Activated T-helper 1 cell treated with anti-CD3 and anti-CD28 coated beads, Interleukin-12 subunit alpha, Interleukin-12 subunit beta, Interleukin-2, Interleukin-4 antibody, amounts not matched to agents 30 ng/mL and 10 ng/mL and 1 ng/mL, durations not matched to agents 14 hours and 24 hours and 36 hours (primary cell): ENCODE measurements at places on chromosomes 3 and 15. TPM values are rescaled to one million over a fixed set of nuclear protein-coding genes. Genes with fewer than 3 reads are reported as not detected.
A peak's percentile ranks its signal among the peaks of the same experiment; 100 is the strongest.

CNOT10 gene
- 55.5 and 71.3 TPM in 2 replicates for total RNA-seq

DNA sequence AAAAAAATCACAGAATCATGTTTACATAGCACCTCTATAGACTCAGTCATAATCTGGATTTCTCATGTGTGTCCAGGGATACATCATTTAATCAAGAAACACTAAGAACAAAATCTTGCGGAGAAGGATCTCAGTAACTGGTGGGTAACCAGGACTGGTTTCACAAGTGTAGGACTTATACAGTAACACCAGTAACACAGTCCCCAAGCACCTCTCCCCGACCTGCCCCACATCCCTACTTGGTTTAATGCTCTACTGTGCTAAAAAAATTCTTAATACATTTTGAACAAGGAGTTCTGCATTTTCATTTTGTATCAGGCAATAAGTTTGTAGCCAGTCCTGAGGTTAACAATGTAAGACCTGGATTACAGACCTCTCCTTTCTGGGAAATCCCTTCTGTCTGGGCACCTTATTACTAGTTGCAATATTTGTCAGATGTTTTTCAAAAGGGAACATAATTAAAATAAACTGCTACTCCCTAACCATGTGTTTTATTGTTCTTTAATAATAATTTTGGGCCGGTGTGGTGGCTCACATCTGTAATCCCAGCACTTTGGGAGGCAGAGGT lies 57.6 kb upstream of the BBX start:
- H3K36me3 ChIP-seq: no peaks in the 10 kb centered on the region
- no peak overlapping the region for H3K27ac ChIP-seq
- no peaks in the 10 kb centered on the region for H3K4me1 ChIP-seq
- H3K4me3 ChIP-seq: no peak overlapping the region
- peaks cover 3% of the 10 kb centered on the region for H3K27me3 ChIP-seq

GRCh38 chr3:79898907-79899306 lies 131.1 kb upstream of the ROBO1 start:
- no peaks in the 10 kb centered on the region for H3K4me1 ChIP-seq
- H3K27me3 ChIP-seq: no peaks in the 10 kb centered on the region
- no peak for DNase-seq
- no peak overlapping the region for H3K4me3 ChIP-seq
- no peaks in the 10 kb centered on the region for H3K36me3 ChIP-seq

- H3K27me3 ChIP-seq: no peaks in the 10 kb centered on the region
- no peak overlapping the region for H3K27ac ChIP-seq
- H3K4me3 ChIP-seq: no peak overlapping the region
These were observed 387.0 kb downstream of the ZBBX start for GRCh38 chr3:166993015-166993630.

GRCh38 chr3:184749168-184749744 lies 37.4 kb upstream of the MAGEF1 start:
- no peaks in the 10 kb centered on the region for H3K36me3 ChIP-seq
- no peak for DNase-seq
- H3K27ac ChIP-seq: no peak overlapping the region
- H3K4me1 ChIP-seq: peaks cover 8% of the 10 kb centered on the region
- peaks cover 6% of the 10 kb centered on the region for H3K27me3 ChIP-seq

GRCh38 chr3:102078854-102079808 lies 229.8 kb downstream of the NFKBIZ start:
- no peak for DNase-seq
- peaks cover 42% of the 10 kb centered on the region for H3K4me1 ChIP-seq
- H3K36me3 ChIP-seq: peaks cover 11% of the 10 kb centered on the region
- H3K4me3 ChIP-seq: peak overlapping the region; percentile 24
- peaks cover 10% of the 10 kb centered on the region for H3K27me3 ChIP-seq
- peak overlapping the region; percentile 58 for H3K27ac ChIP-seq

PLSCR2 gene
- not detected in 2 replicates for total RNA-seq

- H3K36me3 ChIP-seq: peaks cover 2% of the 10 kb centered on the region
- H3K4me1 ChIP-seq: peaks cover 12% of the 10 kb centered on the region
- no peaks in the 10 kb centered on the region for H3K27me3 ChIP-seq
- no peak for DNase-seq
These were observed 40.2 kb upstream of the ZBTB20 start for GRCh38 chr3:115187149-115187757.

DNA sequence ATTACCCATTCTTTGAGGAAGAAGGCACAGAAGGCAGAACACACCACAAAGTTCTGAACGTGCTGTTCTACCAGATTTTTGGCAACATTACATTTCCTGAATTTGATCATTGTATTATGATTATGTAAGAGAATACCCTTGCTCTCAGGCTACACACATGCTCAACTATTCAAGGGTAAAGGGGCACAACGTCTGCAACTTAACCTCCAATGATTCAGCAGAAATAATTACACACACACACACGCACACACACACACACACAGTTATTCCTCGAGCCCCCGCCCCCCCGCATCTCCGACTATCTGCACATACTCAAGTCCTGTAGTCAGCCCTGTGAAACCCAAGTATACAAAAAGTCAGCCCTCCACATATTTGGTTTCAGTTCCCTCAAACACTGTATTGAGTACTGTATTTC lies 26.8 kb downstream of the RPN1 start:
- H3K27me3 ChIP-seq: no peaks in the 10 kb centered on the region
- H3K36me3 ChIP-seq: peaks cover 60% of the 10 kb centered on the region
- no peak for DNase-seq
- no peak overlapping the region for H3K27ac ChIP-seq
- no peak overlapping the region for H3K4me3 ChIP-seq

SETMAR gene
- total RNA-seq: 17.8 and 18.7 TPM in 2 replicates

DNA sequence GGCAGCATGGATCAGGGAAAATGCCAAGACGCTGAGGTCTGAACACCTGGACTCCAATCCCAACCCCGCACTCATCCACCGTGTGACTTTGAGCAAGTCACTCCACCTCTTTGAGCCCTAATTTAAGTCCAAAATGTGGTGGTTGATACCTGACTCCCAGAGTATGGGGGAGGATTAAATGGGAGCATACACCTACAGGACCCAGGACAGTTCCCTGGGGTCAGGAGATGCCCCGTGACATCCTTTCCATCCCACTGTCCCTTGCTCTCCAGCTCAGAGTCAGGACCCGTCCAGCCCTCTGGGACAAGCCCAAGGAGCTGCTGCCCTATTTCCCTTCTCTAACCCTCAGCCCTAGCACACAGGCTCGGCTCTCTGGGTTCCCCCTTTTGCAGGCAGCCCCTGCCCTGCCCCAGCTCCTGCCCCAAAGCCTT lies 276.4 kb downstream of the XXYLT1 start:
- no peaks in the 10 kb centered on the region for H3K27me3 ChIP-seq
- no peak for DNase-seq
- no peak overlapping the region for H3K27ac ChIP-seq
- H3K36me3 ChIP-seq: no peaks in the 10 kb centered on the region
- no peak overlapping the region for H3K4me3 ChIP-seq

GRCh38 chr15:87450314-87450713 lies 806.2 kb downstream of the NTRK3 start:
- H3K36me3 ChIP-seq: no peaks in the 10 kb centered on the region
- no peaks in the 10 kb centered on the region for H3K27me3 ChIP-seq
- no peak overlapping the region for H3K4me3 ChIP-seq

DNA sequence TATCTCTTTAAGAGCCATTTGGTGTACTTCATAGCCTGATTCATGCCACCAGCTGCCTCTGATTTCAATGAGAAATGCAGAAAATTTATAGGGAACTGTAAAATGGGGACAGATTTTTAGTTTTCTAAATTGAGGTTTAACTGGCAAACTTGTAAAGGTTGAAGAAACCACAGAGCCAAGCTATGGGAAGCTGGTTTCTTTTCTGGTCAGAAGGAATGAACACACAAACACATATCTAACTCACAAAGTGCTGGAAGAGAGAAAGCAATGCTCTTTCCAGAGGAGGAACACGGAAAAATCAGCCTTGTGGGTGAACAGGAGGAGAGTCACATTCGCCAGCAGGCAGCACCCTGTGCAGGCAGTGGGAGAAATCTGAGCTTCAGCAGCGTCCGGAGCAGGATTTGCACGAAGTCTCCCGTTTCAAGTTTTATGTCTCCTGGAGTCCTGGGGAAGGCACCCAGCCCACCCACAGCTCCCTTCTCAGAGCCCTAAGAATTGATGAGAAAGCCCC lies 481 bp downstream of the MASP1 start:
- no peaks in the 10 kb centered on the region for H3K36me3 ChIP-seq
- no peak overlapping the region for H3K27ac ChIP-seq
- no peaks in the 10 kb centered on the region for H3K4me1 ChIP-seq
- DNase-seq: no peak

FBXW12 gene
- not detected in 2 replicates for total RNA-seq

- H3K27ac ChIP-seq: peak overlapping the region; percentile 91
- no peak for DNase-seq
- peak overlapping the region; percentile 75 for H3K4me3 ChIP-seq
These were observed 5.3 kb downstream of the ARL6IP5 start for GRCh38 chr3:69090021-69090420.

- H3K27ac ChIP-seq: no peak overlapping the region
- no peak overlapping the region for H3K4me3 ChIP-seq
- peaks cover 71% of the 10 kb centered on the region for H3K27me3 ChIP-seq
- peaks cover 7% of the 10 kb centered on the region for H3K4me1 ChIP-seq
- DNase-seq: peak; percentile 41
These were observed 296.3 kb downstream of the UACA start for GRCh38 chr15:70466895-70467529.

DNA sequence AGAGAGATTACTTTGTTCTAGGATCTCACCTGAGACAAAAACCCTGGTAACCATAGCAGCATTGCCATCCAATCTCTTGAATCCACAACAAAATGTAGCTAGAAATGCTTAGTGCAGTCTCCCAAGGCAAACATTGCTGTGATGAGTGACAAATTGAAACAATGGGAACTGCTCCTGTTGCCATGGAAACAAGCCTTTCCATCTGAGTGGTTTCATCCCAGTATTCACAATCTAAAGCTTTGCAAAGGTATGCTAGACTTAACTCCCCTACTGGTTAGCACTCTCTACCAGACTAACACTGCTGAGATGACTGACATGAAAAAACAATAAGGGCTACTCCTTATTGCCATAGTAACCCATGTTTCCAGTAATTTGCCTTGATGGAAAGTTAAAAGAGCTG lies 172.6 kb upstream of the CNTN3 start:
- H3K27me3 ChIP-seq: no peaks in the 10 kb centered on the region
- no peak for DNase-seq
- no peaks in the 10 kb centered on the region for H3K4me1 ChIP-seq

GRCh38 chr3:118884748-118885206 lies 149.9 kb downstream of the IGSF11 start:
- no peak overlapping the region for H3K27ac ChIP-seq
- DNase-seq: peak; percentile 57
- peaks cover 8% of the 10 kb centered on the region for H3K4me1 ChIP-seq
- H3K4me3 ChIP-seq: no peak overlapping the region

DNA sequence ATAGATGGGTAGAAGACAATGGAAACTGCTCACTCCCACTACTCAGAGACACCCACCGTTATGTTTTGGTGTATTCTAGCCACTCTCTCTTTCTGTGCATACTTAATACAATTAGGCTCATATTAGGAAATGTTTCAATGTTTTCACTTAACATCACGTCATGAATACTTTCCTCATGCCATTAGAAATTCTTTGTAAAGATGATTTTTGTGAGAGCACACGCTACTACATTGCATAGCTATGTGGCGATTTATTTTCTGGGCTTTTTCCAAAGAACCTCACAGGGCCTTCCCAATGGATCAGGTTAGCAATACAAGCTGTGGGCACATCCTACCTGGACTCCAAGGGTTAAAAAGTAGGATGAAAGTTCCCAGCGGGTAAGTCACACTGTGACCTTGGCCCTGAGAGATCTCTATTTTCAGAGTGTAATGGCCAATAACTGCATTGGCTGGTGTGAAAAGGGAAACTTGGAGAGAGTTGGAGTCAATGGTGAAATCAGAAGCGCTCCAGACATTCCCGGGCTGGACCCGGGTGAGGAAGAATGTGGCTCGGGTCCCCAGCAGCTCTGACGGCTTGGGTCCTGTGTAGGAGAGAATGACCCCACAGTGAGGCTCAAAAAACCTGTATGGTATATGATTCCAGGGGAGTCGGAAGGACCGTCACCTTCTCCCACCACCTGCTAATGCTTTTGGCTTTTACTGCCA lies 25.8 kb upstream of the TGM5 start:
- no peak for DNase-seq
- H3K27ac ChIP-seq: no peak overlapping the region
- no peak overlapping the region for H3K4me3 ChIP-seq
- peaks cover 44% of the 10 kb centered on the region for H3K27me3 ChIP-seq
- no peaks in the 10 kb centered on the region for H3K4me1 ChIP-seq

PTX3 gene
- not detected in 2 replicates for total RNA-seq

DNA sequence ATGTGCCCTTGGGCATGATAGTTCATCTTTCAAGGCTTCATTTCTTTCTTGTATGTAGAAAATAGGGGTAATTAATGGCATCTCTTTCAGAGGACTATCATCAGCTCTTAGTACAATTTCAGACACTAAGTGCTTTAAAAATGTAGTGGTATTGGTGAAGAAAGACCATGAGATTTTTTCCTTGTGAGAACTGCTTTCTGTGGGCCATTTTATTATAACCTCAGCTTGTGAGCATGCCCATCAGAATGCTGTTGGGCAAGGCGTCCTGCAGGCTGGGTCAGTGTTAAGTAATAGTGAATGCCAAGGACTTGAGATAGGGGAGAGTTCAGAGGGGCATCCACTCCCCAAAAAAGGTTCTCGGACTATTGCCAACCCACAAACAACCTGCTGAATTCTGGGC lies 187.9 kb downstream of the GHSR start:
- no peaks in the 10 kb centered on the region for H3K27me3 ChIP-seq
- H3K4me3 ChIP-seq: no peak overlapping the region
- H3K27ac ChIP-seq: no peak overlapping the region
- no peaks in the 10 kb centered on the region for H3K4me1 ChIP-seq

DNA sequence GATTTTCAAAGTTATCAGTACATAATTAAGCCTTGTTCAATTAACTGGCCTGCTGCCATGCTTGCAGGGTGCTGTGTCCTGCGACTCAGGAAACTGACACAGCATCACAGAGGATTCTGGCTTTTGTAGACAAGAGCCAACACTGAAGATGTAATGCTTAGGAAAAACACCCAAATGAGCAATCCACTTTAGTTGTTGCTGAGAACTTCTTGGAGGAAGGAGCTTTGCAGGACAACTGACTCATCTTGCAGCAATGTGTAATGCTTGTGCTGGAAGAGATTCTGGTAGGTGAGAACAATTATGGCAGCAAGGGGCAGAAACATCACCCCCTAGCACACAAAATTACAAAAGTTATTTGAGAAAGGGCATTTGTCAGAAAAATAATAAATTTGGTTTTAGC lies 67.6 kb downstream of the NLGN1 start:
- DNase-seq: no peak
- no peak overlapping the region for H3K4me3 ChIP-seq
- no peaks in the 10 kb centered on the region for H3K4me1 ChIP-seq

- H3K27ac ChIP-seq: no peak overlapping the region
- no peaks in the 10 kb centered on the region for H3K4me1 ChIP-seq
- H3K36me3 ChIP-seq: no peaks in the 10 kb centered on the region
- H3K4me3 ChIP-seq: no peak overlapping the region
These were observed 117.1 kb downstream of the THSD4 start for GRCh38 chr15:71232411-71232810.
